ENCODE measurements at places on chromosomes 5 and 9.

GRCh38 chr5:86679529-86679928 lies 61.8 kb downstream of the COX7C start:
- peak; percentile 82 for DNase-seq

DNA sequence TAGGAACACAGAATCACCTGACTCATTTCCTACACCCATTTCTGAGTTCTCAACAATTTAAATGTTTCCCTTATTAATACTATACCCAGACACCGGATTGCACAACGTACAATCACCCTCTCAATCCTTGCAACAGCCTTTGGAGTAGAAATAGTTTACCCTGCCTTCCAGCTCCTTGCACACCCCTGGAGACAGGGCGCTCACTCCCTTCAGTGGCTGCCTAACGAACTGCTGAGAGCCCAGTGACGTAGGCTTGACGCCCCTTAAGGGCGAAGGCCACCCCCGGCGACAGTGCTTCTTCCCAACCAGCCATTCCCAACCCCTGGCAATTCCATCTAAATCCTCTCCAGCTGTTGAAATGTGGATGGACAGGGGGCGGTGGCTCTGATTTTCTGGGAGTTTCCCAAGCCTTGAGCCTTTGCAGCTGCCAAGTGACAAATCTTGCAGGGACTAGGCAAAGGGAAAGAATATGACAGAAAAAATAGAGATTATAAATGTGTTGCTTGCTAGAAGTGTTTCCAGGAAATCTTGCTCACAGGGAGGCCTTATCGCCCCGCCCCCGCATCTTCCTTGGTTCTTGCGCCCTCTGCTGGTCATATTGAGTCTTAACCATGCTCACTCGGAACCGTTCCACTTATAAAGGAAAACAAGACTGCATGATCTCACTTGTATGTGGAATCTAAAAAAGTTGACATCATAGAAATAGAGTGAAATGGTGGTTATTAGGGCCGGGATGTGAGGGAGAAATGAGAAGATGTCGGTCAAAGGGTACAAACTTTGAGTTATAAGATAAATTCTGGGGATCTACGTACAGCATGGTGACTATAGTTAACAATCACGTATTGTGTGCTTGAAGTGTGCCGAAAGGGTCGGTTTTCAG lies 7.6 kb upstream of the BARX1 start:
- peak; percentile 80 for DNase-seq

DNA sequence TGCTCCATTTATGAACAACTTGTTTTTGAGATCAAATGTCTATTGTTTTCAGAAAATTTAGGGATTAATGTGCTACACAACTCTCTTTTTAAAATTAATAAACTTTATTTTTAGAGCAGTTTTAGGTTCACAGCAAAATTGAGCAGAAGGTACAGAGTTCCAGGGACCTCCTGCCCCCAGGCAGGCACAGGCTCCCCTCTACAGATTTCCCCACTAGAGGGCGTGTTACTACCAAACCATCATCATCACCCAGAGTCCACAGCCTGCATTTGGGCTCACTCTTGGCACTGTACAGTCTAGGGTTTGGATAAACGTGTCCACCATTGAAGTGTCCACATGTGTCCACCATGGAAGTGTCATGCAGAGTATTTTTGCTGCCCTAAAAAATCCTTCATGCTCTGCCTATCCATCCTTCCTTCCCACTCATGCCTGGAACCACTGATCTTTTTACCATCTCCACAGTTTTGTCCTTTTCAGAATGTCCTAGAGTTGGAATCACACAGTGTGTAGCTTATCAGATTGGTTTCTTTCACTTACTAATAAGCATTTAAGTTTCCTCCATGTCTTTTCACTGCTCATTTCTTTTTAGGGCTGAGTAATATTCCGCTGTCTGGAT lies 61.7 kb downstream of the MRPL36 start:
- peak; percentile 17 for DNase-seq

DNA sequence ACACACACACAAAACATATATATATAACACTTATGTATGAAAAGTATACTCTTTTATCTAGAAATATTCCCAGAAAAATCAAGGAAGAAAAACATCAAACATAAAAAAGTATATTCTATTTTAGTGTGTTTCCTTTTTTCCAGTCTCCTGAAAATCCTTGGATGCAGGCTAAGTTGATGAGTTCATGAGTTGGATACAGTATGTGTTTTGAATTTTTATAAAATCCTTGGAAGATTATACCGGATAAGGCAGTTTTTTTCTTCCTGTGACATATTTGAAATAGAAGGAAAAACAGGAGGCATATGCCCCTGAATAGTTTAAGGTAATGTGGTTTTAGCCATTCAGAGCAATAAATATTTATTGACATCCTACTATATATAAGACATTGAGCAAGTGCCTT lies 203.6 kb downstream of the SNX18 start:
- DNase-seq, result no peak

DNA sequence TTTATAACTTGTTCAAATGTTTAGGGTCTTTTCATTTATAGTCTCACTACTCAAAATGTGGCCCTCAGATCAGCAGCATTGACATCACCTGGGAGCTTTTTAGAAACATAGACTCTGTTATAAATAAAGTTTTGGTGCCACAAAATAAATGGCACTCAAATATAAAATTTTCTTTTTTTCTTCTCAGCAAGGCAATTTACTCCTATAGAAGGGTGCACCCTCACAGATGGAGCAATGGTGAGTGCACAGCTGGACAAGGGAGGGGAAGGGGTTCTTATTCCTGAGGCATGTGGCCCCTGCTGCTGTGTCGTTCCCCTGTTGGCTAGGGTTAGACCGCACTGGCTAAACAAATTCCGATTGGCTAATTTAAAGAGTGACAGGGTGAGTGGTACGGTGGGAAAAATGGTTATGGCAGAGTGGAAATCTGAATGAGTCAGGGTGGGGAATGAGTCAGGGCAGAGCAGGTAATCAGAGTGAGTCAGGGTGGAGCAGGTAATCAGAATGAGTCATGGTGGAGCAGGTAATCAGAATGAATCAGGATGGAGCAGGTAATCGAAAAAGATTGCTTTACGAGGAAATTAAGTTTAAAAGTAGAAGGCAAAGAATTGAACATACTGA lies 31.8 kb upstream of the C7 start:
- DNase-seq, result no peak

DNA sequence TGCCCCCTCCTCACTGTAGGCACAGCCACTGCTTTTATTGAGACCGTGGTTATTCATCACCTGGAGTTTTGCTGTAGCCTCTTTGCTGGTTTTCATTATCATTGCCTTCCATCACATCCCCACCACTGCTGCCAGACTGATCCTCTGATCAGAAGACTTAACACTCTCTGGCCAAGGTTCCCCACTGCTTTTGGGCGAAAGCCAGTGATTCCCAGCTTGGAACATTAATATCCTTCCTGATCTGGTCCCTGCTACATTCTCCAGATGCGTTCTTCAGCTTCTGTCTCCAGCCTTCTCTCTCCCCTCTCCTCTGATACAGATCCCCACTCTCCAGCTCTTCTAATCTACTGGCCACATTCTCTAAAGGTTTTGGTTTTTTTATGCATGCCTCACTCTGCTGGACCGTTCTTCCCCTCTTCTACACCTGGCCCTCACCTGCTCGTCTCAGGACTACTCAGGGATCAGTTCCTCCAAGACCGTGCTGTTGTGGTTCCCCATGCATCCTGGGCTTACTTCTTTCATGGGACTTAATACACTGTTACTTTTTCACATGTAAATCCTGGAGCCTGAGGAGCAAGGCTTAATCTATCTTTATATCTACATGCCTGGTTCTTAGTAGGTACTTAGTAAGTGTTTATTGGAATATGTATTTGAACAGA lies 115.0 kb downstream of the PRKACG start:
- no peak for DNase-seq

DNA sequence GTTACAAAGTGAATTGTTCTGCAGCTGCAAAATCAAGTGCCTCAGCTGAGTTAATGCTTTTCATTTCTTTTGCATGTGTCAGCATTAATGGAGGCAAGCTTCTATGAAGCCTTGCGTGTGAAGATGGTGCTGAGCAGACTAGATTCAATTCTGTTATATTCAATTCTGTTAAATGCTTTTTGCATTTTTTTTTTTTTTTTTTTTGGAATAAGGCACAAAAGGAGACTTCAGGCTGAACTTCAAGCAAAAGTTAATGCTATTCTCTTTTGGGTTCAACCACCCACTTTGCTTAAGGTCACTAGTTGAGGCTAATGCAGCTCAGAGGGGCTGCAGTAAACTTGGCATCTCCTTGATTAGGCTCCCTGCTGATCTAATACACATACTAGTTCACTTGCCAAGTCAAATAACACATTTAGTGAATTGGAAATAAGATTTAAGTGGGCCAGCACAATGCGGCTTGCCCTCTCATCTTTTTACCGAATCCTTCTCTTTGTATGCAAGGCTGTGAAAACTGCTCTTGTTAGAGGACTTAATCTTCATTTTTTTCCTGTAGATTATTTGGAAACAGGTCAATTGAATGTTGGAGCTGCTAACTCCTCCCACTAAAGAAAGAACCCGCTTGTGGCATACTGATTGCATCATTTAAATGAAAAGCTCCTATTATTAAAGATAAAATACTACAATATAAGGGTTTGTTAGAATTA lies 1020.2 kb downstream of the NR2F1-AS1 start:
- peak; percentile 86 for DNase-seq

DNA sequence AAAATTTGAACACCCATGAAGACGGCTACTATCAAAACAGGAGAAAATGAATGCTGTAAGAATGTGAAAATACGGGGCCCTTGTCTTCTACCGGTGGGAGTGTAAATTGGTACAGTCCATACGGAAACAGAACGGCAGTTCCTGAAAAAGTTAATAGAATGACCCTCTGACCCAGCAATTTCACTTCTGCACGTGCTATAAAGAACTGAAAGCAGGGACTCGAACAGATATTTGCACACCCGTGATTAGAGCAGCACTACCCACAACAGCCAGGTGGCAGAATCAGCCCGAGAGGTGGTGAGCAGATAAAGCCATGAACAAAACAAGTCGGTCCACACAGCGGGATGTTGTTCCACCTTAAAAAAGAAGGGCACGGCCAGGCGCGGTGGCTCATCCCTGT lies 22.6 kb upstream of the SLC12A7 start:
- DNase-seq, result no peak

DNA sequence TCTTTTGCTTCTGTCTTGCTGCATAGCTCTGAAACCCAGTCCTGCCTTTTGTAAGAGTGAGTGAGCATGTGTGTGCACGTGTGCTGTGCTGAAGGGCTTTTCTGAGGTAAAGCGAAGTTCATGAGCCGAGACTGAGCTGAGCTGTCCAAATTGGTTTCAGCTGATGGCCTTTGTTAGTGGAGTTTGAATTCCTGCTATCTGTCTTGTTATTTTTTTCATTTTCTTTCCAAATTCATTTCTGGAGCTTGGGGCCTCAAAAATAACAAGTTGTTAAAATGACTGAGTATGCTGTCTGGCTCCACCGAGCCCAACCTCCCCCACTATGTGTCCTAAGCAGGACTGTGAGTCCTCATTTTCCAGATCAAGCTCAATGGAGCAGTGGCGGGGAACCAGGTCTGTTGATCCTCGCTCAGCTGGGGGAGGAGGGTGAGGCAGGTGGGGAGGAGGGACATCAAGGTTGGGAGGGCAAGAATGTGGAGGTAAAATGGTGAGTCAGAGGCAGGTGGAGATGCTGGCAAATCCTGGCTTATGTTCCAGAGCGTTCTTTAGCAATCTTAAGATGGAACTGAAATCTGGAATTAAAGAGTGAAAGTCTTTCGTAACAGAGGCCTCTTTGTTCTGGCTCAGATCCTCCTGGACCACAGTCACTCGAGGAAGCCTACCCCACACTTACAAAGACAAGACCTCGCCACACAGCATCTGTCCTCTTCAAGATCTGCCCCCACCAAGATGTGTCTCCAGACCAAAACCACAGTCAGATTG lies 63.9 kb downstream of the SREK1 start:
- no peak for DNase-seq

DNA sequence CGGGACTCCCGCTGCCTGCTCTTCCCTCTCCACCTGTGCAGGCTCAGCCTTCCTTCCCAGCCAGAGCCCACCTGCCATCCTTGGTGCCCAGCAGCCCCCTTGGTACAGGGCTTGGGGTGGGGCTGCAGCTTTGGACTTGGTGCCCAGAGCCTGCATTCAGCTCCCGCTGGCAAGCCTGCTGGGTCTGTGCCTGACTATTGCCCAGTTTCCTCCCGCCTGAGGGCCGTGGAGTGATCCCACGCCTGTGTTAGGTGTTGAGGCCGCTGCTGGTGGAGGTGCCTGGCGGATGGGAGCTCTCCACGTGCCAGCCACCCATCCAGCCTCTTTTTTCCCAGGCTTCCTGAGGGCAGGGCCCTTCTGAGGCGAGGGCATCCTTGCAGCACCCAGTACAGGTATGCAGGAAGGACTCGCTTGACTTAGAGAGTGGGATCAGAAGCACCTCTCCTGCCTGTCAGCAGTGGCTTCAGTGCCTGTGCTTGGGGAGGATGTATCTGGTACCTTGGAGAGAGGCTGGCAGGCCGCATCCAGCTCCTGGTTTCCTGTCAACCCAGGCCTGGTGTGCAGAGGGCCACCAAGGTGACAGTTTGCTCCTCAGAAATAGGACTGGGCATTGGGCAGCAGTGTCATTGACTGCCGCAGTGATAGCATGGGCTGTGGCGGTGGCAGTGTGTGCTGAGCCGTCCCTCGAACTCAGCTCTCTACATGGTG lies 7.8 kb downstream of the RXRA start:
- DNase-seq, result no peak

- DNase-seq, result no peak
Observed at GRCh38 chr9:96877269-96877668, 23.0 kb upstream of the ZNF782 start.

GRCh38 chr5:71533615-71534014 lies 53.5 kb upstream of the MCCC2 start:
- DNase-seq, result peak; percentile 44

- DNase-seq, result no peak
Observed at GRCh38 chr5:77984587-77984986, 208.4 kb upstream of the TBCA start.

- no peak for DNase-seq
Observed at GRCh38 chr5:140126315-140127012, 727 bp downstream of the IGIP start.

DNA sequence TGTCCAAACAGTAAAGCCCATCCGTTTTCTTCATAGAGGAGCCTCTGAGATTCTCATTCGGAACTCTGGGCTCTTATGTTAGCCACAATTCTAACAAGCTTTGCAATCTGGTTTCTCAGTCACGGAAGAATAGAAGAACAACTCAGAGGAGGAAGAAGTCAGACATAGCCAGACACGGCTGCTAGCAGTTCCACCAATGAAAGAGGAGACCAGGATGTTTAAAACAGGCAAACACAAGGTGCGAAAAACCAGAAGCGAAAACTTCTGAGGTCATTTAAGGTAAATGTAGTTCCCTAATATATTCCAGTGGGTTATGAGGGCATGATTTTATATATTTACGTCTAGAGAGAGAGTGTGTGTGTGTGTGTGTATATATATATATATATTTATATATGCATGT lies 34.1 kb upstream of the GDNF start:
- no peak for DNase-seq
